Stimulated activated CD8-positive, alpha-beta memory T cell treated with anti-CD3 and anti-CD28 coated beads, Interleukin-15, amount 100 ng/mL, for 1 hour (primary cell): ENCODE measurements at places on chromosomes 3 and 15.

- DNase-seq, result peak; percentile 40
These were observed 2.9 kb upstream of the FAM43A start for GRCh38 chr3:194682694-194683310.

DNA sequence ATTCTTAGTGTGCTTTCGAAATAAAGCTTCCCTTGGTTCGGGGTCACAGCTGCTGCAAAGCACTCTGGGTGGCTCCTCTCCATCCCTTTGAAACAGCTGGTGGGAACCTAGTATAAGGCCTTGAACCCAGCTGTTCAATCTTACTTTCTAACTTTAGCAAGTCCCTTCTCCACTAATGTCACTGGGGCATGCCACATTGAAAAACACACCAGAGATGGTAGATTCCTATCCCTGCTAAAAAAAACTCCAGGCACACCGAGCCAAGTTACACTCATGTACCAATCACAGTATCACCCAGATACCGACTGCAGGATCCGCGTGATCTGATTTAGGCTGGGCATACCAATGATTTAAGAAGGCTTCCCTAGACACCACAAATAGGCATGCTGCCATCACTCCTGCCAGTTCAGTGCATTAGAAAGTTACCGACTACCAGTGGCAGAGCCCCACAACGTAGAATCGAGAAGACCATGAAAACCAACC, 65.0 kb downstream of the WWTR1 start:
- no peak for DNase-seq

DNA sequence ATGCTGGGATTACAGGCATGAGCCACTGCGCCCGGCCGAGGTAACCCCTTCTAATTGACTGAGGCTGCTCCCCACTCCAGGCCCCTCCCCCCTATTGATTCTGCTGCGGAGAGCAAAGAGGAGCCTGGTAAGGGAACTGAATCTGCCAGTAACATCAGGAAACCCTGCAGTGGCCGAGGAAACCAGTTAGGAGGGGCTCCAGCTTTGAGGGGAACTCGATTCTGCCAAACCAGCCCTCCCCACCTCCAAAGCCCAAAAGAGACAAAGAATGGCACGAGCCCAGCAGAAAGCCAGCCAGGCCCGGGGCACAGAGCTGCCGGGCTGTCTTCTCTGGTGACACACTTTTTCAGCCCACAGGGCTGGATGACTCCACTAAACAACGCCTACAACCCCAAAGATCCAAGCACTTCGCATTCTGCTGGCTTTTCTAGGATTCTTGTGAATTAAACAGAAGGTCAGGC, 15.0 kb upstream of the ACAD9 start:
- DNase-seq, result no peak

GRCh38 chr3:114144909-114145688, 33.8 kb downstream of the DRD3 start:
- no peak for DNase-seq

DNA sequence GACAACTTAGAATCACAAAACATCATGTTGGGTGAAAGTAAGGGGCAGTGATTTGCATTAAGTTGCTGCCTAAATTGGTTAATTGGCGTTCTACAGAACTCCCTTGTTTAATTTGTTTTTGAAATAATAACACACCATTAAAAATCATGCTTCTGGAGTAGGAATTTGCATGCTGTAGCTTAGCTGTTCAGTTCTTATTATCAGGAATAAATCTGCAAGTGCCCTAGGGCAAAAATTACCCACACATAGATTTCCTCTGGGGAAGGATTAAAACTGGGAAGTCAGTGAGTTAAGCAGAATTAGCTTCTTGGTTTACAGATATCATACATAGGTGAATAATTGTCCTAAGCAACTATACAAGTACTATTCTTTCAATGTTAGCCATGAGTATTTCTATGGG, 381.6 kb upstream of the NAALADL2 start:
- DNase-seq, result no peak

- DNase-seq, result no peak
These were observed 24.7 kb upstream of the DYNC1LI1 start for GRCh38 chr3:32595323-32595722.

GRCh38 chr3:7397097-7397496, 536.2 kb downstream of the GRM7 start:
- DNase-seq, result no peak

- DNase-seq, result no peak
These were observed 2.5 kb upstream of the NLGN1 start for GRCh38 chr3:173395073-173395411.

- DNase-seq, result no peak
These were observed 27.0 kb downstream of the OPA1 start for GRCh38 chr3:193620057-193620456.

GRCh38 chr3:169634618-169635236, 28.8 kb downstream of the MECOM start:
- DNase-seq, result no peak

DNA sequence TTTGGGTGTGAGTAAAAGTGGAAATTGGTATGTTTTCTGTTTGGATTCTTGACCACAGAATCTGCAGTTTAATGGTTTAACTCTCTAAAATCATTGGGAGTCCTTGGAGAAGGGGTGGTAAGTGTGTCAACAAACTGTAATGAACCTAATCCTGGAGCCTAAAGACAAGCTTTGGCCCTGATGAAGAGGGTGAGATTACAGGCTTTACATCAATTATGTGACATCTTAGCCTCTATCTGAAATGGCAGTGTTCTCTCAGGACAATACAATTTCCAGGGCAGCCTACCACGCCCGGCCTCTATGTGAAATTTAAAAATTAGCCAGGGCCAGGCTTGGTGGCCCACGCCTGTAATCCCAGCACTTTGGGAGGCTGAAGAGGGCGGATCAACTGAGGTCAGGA, 4.3 kb upstream of the PKM start:
- no peak for DNase-seq

- DNase-seq, result no peak
These were observed 21.3 kb downstream of the EPHB3 start for GRCh38 chr3:184582646-184583577.

GRCh38 chr3:119550192-119550910, 9.1 kb downstream of the CD80 start:
- no peak for DNase-seq

- no peak for DNase-seq
These were observed 7.9 kb downstream of the ANP32A start for GRCh38 chr15:68812597-68813431.

DNA sequence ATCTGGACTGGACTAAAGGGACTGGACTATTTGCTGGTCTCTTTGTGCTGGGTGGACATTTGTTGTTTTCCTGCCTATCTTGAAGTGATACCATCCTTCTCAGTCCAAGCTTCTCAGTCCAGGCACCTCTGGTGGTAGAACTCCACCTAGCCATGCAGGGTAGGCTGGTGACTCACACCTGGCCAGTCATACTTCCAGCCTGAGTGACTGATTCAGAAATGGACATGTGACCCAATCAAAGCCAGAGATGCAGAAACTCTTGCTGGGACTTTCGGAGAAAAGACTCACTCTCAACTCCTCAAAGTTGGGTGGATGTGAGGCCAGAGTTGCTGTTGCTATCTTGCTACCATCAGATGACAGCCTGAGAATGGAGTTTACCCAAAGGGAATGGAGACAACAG, 5.6 kb upstream of the ASB14 start:
- DNase-seq, result no peak

- no peak for DNase-seq
These were observed 22.7 kb downstream of the SSUH2 start for GRCh38 chr3:8621872-8622271.

DNA sequence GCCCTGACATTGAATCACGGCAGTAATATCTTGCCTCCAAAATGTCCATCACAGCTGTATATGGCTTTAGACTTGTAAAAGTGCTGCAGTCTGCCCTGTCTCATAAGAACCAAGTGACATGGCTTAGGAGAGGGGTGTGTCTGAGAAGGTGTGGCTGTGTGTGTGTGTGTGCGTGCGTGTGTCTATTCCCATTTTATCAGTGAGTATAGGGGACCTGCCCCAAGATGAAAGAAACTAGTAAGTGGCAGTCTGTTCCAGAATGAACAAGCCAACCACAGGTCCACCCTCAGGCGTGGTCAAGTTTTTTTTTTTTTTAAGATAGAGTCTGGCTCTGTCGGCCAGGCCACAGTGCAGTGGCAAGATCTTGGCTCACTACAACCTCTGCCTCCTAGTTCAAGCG, 5.6 kb upstream of the RHOV start:
- DNase-seq, result no peak

DNA sequence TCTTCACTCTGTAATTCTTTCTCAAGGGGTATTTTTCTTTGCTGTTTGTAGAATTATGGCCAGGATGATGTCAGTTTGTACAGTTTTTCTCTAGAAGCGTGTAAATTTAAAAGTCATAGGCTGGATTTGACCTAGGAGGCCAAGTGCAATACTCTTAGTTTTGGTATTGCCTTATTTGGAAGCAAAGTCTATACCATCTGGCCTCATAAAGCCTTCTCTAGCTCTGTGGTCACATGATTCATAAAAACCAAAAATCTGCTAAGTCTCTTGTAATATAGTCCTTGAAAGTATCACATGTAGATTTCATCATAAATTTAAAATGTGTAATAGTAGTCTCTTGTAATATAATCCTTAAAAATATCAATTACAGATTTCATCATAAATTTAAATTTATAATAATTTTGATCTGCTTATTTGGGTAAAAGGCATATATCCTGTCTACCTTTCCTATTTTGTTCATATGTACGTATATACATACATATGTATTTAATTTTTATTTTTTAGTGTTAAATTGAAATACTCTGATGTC, 25.6 kb downstream of the TEX9 start:
- no peak for DNase-seq

DNA sequence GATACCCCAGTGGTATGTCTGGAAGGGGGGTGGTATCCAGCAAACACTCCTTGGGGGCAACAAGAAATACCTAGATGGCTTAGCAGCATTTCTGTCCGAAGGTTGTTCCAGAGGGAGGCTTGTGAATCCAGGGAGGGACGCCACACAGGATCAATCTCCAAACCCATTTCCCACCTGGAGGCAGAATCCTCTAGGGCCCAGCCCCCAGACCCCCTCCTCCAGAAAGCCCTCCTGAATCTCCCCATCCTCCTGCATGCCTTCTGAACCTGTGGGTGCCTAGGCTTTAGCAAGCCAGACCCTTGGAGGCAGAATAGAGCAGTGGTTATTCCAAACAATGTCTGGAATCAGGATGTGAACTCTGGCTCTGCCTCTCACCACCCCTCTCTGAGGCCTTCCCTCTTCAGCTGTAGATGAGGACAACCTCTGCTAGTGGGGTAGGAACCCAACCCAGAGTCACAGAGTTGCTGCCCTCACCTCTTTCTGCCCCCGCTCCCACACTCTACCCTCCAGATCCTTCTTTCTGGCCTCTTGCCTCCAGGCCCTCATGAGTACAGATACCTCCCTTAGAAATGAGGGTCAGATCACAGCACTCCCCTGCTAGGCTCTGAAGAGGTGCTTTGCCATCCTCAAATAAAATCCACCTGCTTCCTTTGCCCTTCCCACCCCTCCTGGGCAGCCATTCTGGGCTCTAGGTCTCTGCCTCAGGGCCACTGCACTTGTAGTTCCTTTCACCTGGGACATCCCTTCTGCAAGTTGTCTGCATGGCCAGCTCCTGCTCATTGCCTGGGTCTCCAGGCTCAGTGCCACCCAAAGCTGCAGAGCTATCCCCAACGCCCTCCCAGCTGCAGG, 8.1 kb downstream of the CISH start:
- no peak for DNase-seq

GRCh38 chr3:171703144-171703543, 107.1 kb downstream of the PLD1 start:
- DNase-seq, result no peak

- no peak for DNase-seq
These were observed 199.4 kb upstream of the STRIT1 start for GRCh38 chr3:155492841-155493240.

DNA sequence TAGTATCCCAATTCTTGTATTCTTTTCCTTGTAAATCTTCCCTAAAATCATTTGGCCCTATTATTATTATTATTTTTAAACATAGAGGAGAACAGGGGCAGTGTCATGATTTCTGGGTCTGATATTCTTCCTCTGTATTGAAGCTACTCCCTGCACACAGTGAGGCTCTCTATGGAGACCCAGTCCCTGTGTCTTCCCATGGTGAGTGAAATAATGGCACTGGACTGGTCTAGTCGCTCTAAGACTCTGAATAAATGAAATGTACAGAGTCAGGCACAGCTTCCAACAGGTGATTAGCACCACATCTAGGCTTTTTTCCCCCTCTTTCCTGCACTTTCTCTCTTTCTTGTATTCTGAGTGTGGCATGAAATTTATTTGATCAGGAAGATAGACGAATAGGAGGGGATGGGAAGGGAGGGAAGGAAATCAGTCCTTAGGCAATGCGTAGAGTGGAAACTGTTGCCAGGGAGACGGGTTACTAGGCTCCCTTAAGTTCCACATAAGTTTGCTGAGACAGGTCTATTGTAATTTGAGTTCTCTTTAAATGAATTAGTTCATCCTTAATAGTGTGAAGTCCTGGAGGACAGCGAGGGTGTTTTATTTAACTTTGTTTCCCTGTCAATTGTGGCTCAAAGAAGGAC, 49.0 kb upstream of the NDN start:
- DNase-seq, result no peak

DNA sequence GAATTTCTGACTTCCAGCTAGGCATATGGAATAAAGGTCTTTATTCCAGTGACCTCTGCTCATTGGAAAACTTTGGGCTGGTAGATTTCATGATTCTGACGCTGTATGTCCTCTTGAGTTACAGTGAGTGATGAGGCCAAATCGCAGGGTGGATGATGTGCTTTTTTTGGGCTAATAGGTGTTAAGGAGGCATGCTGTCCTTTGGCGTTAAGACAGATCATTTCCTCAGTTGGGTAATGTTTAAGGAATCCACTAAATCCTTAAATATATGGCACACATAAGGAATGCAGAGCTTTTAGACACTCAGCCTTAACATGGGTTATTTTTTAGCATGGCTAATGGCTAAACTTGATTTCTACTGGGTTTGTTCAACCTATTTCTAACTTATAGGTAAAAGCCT, 87.9 kb downstream of the LPP start:
- DNase-seq, result no peak

GRCh38 chr15:25664761-25665160, 198.4 kb downstream of the ATP10A start:
- no peak for DNase-seq

DNA sequence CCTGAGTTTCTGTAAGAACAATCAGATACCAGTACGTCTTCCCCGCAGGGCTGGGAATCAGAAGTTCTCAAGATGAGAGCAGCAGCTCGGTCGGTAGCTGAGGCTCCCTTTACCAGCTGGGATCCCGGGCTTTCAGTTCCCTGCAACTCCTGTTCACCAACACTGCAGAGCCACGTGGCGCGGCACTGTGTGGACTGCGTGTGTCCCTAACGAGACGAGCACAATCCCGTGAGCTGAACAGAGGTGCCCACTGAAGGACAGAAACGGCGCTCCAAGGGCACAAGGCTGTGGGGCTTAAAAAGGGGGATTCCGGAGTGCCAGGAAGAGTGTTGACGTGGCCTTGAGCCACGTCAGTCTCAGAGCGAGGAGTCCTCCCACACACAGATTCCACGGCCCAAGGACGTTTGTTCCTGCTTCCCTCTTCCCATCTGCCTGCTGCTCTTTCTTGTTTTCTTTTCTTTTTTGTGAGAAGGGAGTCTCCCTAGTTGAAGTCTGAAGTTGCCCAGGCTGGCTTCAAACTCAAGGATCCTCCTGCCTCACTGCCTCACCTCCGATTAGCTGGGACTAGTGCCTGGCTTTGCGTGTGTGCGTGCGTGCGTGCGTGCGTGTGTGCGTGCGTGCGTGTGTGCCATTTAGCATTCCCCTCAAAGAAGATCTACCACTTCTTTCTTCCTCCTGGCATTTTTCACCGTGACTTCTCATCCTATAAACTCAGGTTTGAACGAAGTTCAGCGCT, 37.1 kb upstream of the RPL35A start:
- DNase-seq, result no peak

GRCh38 chr3:64971602-64972001, 283.8 kb upstream of the ADAMTS9 start:
- DNase-seq, result no peak
